Ovary (tissue), 10 donors: ENCODE measurements at places on chromosomes 12 and 14. TPM values are rescaled to one million over a fixed set of nuclear protein-coding genes. Genes with fewer than 3 reads are reported as not detected.

Gene MSI1
- 0.92 TPM for polyA plus RNA-seq

Gene ESYT1
- 62.3 TPM for polyA plus RNA-seq

Gene SLC17A8
- 0.11 TPM for polyA plus RNA-seq

Gene ACSM4
- not detected for polyA plus RNA-seq

Gene SLCO1A2
- polyA plus RNA-seq, result not detected

Gene HOXC13
- not detected for polyA plus RNA-seq

Gene TRHDE
- 3.4 TPM for polyA plus RNA-seq

Gene FGF6
- polyA plus RNA-seq, result not detected

Gene SYNDIG1L
- 0.28 TPM for polyA plus RNA-seq

Gene TAS2R7
- polyA plus RNA-seq, result not detected

Gene NPAS3
- polyA plus RNA-seq, result 1.9 TPM
